Stimulated activated naive CD8-positive, alpha-beta T cell treated with anti-CD3 and anti-CD28 coated beads, Interleukin-15, amount 100 ng/mL, for 72 hours (primary cell): ENCODE measurements at places on chromosomes 12 and 14.

GRCh38 chr12:123479442-123480180 lies 21.7 kb downstream of the SNRNP35 start:
- no peak for DNase-seq

- peak; percentile 23 for DNase-seq
Measured at GRCh38 chr14:66624336-66624937, 116.5 kb downstream of the GPHN start.

GRCh38 chr14:77067632-77068516 lies 30.2 kb upstream of the CIPC start:
- peak; percentile 50 for DNase-seq

DNA sequence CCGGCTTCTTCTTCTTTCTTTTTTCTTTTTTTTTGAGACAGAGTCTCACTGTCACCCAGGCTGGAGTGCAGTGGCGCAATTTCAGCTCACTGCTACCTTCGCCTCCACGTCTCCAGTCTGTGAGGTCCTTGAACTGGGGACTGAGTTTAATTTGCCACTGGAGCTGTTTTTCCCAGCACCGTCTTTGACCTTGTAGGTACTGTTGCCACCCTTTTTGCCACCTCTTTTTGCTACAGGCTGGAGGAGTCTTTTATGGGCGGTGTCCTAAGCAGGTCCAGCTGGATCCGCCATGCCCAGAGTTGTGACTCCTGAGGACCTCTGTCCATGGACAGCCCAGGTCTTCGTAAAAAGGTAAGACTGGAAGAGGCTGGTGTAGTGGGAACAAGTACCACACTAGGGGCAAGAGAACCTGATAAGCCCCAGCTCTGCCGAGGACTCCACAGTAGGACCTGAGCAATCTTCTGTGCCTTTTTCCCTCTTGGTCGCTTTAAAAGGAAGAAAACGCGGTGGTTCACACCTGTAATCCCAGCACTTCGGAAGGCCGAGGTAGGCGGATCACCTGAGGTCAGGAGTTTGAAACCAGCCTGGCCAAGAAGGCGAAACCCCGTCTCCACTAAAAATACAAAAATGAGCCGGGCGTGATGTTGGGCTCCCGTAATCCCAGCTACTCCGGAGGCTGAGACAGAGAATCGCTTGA lies 946 bp downstream of the RNU4-2 start:
- DNase-seq, result peak; percentile 43

DNA sequence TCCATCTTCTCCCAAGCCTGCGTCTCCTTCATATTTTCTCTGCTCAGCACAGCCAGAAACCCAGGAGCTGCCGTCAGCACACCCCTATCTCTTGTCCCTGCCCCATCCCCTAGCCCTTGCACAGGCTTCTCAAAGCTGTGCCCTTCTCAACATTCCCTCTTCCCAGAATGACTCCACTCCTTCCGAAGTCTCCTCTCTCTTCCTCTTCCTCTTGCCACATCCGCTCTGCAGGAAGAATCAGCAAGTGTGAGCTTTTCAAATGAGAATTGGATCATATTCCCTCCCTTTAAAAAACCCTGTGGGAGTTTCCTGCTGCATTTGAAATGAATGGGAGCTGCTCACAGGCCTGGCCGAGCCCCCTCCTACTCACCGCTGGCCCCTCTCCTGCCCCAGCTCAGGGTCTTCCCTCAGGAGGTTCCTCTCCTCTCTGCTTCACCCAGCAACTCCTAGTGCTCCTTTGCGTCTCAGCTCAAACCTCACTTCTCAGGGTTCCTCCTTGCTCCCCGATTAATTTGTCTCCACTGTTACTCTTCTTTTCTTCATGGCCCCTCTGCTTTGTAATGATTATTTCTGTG lies 528.5 kb upstream of the CCDC196 start:
- no peak for DNase-seq

DNA sequence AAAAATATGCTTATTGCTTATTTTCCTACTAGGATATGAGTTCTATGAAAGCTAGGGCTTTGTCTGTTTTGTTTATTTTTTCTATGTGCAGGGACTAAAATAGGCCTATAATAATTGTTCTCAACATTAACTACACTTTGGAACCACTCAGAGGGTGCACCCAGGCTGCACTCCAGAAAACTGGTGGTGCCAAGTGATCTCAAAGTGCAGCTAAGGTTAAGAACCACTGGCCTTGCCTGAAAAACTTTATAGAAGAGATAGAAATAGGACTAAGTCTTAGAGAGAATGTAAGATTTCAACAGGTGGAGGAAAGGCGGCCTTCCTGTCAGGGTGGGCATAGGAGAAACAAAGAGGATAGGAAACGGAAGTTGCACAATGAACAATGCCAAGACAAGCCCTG lies 37.7 kb upstream of the NR1H4 start:
- no peak for DNase-seq

DNA sequence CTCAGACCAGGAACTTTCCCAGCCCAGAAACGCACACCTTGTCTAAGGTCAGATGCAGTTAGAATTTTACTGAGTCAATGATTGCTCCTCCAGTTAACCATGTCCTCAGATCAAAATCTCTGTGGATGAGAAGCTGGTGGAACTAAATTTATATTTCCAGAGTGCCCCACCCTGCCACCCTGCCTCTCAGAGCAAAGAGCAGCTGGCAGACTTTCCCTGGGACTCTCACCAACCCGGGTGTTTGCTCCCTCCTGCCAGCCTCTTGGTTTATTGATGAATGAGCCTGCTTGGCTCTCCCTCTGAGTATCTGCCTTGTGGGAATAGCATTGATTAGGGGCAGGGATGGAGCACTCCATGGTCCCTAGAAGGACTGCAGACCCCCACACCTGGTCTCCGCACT lies 5.9 kb upstream of the KRT1 start:
- DNase-seq, result no peak

GRCh38 chr14:91253795-91254323 lies 9.4 kb upstream of the GPR68 start:
- DNase-seq, result no peak

DNA sequence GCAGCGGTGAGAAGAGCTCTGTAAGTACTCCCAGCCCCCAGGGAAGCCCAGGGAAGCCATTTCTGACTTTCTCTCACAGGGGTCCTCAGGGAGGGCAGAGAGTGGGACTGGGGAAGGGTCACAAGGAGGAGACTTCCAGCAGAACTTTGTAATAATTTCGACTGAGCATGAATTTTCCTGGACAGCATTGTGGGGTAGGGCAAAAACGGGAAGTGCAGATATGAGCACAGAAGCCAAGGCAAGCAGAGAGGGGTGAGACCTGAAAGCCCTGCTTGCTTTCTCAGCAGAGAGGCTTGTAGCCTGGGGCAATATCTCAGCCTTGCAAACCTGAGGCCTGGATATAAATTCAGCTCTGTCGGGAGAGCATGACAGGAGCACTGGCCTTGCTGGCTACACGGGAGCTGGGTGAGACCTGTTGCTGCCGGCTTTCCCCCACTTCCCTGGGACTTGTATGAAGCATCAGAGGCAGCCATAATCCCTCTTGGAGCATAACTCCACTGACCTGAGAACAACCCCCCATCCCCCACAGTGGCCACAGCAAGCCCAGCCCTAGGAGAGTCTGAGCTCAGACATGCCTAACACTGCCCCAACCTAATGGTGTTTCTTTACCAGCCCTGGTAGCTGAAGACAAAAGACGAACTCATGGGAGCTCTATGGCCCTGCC lies 9.8 kb upstream of the IQSEC3 start:
- DNase-seq, result no peak

DNA sequence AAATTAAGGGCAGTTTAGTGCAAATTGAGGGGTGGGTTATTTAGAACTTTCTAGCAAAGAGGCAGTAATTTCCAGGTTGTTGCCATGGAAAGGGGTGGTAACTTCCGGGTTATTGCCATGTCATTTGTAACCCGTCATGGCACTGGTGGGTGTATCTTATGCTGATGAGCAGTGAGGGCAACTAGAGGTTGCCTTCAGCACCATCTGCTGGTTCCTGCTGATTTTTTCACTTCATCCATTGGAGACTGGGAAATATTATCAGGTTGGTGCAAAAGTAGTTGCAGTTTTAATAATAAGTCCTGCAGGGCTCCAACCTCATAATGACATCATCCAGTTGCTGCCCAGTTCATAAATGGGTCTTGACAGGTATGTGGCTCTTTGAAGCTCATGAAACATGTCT lies 24.4 kb upstream of the SERPINA4 start:
- no peak for DNase-seq

GRCh38 chr14:61602733-61603077 lies 92.6 kb upstream of the HIF1A start:
- no peak for DNase-seq

DNA sequence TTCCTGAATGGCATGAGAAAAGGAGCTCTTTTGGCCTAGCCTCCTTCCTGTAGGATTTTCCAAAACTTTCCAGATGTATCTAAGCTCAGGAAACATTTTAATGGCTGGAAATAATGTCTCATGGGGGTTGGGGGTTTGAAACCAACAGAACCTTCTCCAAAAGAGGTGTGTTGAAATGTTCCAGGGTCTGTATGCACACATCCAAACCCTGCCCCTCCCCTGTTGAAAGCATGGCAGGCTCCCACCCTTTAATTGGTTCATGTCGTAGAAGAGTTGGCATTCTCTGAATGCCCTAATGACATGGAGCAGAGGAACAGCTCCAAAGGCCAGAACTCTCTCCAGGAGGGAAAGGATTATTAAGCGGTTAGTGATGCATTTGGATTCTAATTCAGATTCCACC lies 353.2 kb downstream of the ZFP36L1 start:
- DNase-seq, result no peak

GRCh38 chr12:22037947-22038346 lies 8.1 kb upstream of the CMAS start:
- DNase-seq, result no peak

DNA sequence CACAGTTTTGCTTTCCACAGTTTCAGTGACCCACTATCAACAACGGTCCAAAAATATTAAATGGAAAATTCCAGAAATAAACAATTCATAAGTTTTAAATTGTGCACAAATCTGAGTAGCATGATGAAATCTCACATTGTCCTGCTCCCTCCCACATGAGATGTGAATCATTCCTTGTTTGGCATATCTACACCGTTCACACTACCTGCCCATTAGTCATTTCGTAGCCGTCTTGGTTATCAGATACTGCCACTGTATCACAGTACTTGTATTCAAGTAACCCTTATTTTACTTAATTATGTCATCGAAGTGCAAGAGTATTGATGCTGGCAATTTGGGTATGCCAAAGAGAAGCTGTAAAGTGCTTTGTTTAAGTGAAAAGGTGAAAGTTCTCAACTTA lies 145.3 kb downstream of the SLC5A8 start:
- DNase-seq, result no peak

DNA sequence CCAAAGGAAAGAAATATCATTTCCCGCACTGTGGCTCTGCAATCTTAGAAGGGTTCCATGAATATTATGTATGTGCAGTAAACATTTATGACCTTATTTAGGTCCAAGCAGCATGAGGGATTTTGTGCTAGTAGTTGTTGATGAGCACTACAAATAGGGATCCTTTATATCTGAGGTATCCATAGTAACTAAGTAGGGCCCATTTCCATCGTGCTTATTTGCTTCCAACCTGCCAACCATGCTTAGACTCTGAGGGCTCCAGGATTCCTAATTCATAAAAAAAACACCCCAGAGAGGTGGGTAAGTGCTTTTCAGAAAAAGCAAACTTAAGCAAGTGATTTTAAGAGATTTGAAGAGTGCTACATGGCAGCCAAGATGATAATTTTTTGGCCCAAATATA lies 39.7 kb downstream of the HMGA2 start:
- DNase-seq, result no peak

GRCh38 chr12:77133566-77133965 lies 68.2 kb upstream of the E2F7 start:
- no peak for DNase-seq

GRCh38 chr12:77925536-77926108 lies 94.9 kb downstream of the NAV3 start:
- peak; percentile 11 for DNase-seq

DNA sequence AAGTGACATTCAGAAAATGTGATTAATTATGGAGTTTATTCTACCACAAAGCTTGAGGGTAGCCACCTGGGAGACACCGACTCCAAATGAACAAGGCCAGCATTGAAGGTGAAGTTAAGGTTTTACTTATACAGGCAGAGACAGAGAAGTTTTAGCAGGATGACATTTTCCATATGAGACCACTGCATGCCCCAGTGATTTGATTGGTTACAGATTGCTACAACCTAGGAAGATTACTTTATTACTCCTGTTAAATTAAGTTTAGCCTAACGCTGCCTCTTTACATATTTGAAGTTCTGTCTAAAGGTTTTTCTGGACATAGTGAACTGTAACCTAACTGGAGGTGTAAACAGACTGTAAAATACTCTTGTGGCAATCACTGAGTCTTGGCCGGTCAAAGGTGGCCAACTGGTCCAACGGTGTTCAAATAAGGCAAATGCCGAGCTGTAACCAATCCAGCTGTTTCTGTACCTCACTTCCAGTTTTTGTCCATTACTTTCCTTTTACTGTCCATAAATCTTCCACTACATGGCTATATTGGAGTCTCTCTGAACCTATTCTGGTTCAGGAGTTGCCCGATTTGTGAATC lies 57.2 kb downstream of the RIN3 start:
- DNase-seq, result no peak

- no peak for DNase-seq
Measured at GRCh38 chr12:47360771-47361388, 281.1 kb upstream of the AMIGO2 start.

DNA sequence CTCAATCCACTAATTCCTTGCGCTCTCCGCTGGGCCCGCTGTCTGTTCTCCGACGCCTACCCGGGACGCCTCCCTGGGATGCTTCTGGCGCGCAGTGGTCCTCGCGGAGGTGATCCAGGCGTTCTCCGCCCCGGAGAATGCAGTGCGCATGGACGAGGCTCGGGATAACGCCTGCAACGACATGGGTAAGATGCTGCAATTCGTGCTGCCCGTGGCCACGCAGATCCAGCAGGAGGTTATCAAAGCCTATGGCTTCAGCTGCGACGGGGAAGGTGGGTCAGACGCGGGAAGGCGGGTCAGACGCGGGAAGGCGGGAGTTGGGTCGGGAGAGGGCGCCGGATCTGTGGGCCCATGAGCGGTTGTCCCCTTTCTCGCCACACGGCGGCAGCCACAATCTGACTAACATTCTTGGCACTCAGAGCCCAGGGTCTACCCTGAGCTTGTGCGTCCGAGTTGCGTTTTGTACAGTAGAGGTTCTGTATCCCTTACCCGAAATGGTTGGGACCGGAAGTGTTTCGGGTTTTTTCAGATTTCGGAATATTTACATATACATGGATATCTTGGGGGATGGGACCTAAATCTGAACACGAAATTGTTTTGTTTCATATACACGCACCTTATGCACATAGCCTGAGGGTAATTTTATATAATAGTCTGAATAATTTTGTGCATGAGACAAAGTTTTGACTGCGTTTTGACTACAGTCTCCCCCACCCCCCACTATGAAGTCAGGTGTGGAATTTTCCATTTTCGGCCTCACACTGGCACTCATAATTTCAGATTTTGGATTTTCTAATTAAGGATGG lies 762 bp downstream of the C12orf57 start:
- DNase-seq, result peak; percentile 92

- DNase-seq, result no peak
Measured at GRCh38 chr14:92534932-92535643, 21.5 kb downstream of the RIN3 start.

DNA sequence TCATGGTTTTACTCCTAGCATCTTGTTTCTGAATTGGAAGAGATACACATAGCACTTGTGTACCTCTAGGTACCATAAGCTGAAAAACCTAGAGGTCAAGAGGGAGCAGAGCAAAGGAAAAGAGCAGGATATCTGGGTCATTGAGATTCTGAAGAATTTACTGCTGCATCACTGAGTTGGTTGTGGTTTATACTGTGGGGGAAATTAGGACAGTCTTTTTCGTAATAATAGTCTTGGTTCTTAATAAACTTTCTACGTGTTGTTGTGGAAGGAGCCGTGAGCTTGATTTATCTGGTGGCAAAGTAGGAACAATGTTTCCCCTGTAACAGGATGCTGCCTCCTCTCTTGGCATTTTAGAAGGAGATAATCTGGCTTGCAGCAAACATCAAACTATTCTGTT lies 80.2 kb downstream of the SLC4A8 start:
- DNase-seq, result no peak
